CD4-positive, alpha-beta T cell treated with Interleukin-6 at 100 ng/mL for 8 hours (primary cell): ENCODE measurements at places on chromosomes 1 and 21.

- peak; percentile 14 for DNase-seq
These were observed 25.6 kb upstream of the NFIA start for GRCh38 chr1:61056573-61057439.

- DNase-seq = peak; percentile 73
These were observed 14.0 kb upstream of the DISC1 start for GRCh38 chr1:231612393-231613089.

DNA sequence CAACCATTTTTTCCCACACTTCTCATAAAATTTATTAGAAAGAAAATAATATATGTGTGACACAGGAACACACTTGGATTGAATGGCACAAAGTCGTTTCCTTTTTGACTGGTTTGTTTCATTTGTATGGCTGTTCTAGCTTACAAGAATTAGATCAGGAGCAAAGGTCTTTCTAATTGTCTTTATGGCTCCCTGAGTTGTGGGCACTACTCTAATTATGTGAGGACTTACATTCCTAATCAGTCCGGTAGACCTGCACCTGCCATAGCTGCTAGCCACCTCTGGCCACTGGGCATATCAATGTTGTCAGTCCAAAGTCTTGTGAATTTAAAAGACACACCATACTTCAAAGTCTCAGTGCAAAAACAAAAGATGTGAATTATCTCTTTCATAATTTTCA lies 346.7 kb downstream of the NTNG1 start:
- no peak for DNase-seq

DNA sequence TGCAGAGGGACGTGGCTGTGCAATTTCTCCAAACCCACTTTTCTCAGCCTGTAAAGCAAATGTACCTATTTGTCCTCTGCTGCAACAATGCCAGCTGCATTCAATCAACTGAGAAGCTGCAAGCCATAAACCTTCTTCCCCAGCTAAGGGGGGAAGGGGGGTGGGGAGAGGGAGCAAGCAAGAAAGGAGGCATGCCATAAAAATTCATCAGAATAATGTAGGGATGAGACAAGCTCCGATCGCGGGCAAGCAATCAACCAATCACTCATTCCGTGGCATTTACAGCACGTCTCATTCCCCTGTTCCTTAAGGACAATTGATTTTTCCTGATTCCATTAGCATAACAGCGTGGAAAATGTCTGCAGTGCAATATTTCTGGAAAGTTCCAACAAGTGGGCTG lies 144.8 kb downstream of the DMRTA2 start:
- DNase-seq = no peak

DNA sequence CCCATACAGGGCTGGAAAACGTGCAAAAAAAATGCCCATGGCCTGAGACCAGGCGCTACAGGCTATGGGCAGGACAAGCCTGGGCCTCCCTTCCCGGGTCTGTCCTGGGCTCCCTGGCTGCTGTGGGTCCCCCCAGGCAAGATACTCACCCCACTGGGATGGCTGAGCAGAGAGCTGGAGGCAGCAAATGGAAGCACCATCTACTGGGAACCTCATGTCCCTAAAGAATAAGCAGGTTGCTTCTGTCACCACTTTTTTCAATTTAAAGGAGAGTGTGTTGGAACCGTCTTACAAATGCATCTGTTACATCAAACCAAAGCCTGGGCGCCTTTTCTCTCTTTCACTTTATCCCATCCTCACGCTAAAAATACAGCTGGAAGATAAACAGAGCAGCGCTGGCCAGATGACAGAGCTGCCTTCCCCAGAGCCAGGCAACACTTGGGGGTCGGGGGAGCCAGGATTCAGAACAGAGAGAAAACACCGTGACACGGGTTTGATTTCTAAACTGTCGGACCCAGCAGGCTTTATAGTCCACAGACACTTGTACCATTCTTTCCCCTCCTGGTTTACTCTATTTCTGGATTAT lies 262.1 kb upstream of the VAMP3 start:
- DNase-seq = no peak

GRCh38 chr1:225480825-225481434 lies 53.1 kb upstream of the LBR start:
- DNase-seq = peak; percentile 25

- DNase-seq = no peak
These were observed 55.9 kb downstream of the GON4L start for GRCh38 chr1:155801149-155801548.

DNA sequence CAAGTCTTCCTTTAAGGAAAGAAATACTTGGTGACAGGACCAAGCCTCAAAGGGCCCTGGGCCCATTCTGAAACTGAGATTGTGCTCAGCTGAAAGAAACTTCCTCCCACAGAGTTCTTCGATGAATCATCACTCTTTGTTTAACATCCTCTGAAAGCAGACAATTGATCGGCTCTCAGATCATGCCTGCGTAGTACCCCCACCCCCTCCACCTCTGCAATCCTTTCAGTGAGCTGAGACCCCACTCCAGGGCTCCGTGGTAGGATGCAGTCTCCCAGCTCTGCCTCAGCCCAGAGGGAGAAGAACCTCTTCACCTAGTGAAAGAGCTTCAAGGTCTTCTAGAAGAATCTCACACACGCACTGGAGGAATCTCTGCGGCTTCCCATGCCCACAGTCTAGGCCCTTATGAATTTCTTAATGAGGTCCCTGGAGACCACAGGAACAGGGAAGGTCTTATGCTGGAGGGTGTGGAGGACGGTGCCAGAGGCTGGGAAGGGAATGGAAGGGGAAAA lies 104.9 kb upstream of the SOD1 start:
- DNase-seq = peak; percentile 15

DNA sequence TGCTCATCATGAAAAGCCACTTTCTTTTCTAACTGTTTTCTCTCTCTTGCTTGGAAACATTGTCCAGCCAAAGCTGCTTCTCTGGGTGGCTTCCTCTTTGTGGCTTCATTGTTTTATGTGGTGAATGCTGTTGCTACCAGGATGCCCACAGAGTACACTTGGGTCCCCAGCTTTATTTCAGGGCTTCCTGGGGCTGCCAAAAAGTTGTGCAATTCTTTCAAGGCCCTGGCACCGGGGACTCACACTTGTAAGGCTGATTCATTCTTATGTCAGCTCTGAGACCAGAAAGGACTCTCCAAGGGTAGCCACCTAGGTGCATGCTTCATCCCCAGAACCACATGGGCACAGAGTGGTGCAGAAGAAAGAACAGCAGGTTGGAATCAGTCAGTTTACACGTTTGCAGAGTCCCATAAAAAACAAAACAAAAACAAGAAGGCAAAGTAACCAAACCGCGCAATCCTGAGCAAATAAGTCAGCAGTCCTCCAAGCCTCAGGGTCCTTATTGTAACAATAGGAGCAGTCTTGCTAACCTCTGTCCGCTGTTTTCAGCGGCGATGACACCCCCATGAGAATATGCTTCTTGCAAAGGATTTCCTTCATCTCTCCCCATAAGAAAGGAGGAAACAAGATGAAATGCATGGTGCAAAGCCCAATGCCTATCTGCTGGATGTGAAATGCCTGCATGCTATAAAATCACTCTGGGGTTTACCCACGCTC lies 89.9 kb upstream of the SSX2IP start:
- no peak for DNase-seq

DNA sequence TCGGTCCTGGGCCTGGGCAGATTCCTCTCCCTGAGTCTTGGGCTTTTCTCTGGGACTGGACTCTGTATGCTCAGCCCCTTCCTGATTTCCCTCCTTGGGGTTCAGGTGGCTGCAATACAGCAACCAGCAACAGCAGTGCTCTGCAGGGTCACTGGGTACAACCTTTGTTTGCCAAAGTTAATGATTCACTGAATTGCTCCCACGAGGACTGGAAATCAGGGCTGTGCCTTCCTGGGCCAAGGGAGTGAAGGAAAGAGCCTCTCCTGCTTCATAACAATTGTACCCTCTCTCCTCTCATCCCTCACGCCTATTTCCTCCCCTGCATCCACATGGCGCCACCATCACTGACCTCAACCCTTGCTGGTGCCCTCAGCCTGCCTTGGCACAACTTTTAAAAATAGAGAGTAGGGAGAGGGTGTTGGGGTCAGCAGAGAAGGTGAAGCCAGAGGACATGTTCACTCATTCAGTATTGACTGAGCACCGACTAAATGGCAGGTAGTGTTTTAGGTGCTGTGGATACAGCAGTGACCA lies 52.8 kb upstream of the GOLT1A start:
- DNase-seq = no peak

GRCh38 chr1:229887043-229887822 lies 179.8 kb upstream of the GALNT2 start:
- DNase-seq = no peak

- DNase-seq = no peak
These were observed 649.1 kb upstream of the USP24 start for GRCh38 chr1:55864251-55864650.

DNA sequence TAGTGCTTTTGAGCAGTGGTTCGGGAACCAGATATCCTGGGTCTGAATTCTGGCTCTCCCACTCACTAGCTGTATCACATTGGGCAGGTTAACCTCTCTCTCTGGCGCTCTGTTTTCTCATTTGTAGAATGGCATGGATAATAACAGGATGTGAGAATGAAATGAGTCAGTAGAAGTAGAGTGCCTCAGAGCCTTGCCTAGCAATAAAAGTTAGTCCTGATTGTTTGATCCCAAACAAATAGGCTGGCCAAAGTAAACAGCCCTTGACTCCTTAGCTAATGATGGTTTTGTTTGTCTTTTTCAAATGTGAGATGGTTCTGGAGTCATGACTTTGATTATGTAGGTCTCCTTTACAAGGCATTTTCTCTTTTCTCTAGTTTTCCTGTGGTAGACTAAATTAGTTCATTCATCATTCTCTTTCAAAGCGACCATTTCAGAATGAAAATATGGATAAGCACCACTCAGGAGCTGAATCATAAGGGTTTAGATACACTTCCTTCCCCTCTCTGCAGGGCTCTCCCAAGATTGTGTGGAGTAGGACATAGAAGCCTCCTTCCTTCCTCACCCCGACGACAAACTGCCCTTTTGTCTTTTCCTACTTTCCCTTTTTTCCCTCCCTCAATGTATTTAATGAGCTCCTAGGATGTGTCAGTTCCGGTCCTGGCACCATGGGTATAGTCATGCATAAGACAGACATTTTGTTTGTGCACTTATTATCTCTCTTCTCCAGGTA lies 23.1 kb downstream of the KIAA0040 start:
- DNase-seq = no peak

DNA sequence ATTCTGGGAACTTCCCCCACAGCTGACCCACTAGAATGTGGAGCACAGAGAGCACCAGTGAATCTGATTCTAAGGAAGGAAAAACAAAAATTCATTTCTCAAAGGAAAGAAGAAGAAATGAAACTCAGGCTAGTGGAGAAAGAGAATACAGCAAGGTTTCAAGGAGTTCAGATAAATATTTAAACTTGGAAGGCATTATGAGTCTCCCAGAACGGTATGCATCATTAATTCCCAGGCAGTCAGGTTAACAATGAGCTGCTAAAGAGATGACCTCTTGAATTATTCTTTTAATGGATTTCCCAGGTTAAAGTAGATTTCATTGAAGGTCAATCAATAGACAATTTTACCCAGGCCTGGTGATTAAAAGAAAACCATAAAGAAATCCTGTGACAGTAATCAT lies 103.6 kb upstream of the KAZN start:
- DNase-seq = no peak

DNA sequence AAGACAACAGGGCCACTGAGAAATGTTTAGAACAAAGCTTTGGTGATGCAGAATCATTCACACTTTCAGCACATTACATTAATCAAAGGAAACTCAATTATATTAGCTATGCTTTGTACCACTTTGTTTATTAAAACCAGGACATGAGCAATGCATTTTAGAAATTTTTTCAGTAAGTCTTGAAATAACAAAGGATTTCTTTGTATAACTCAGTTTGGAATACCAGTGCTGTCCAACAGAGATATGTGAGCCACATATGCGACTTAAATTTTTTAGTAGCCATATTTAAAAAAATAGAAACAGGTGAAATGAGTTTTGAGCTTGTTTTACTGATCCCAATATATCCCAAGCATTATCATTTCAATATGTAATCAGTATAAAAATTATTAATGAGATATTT lies 18.8 kb upstream of the F3 start:
- no peak for DNase-seq

GRCh38 chr1:118914379-118915161 lies 73.6 kb downstream of the TBX15 start:
- DNase-seq = no peak

DNA sequence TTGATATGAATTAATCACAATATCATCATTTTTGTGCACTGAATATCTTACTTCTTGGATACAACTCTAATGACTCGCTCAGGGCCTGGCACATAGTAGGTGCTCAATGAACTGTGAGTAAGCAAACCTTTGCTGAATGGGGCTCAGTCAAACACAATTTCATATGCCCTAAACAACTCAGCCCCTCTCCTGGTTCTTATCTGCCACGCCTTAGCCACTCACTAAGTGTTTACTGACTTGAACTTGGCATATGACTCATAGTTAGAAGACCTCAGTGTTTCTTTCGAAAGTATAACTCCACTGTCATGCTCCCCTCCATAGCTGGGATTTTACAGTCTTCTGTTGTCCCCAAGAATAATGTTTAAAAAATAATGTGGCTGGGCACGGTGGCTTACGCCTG lies 4.8 kb upstream of the IFNLR1 start:
- DNase-seq = peak; percentile 15

- peak; percentile 42 for DNase-seq
These were observed 16.5 kb upstream of the PARP1 start for GRCh38 chr1:226424221-226425003.
